Frontal cortex (tissue), 4 donors: ENCODE measurements at places on chromosomes 6 and 20. TPM values are rescaled to one million over a fixed set of nuclear protein-coding genes. Genes with fewer than 3 reads are reported as not detected.
A peak's percentile ranks its signal among the peaks of the same experiment; 100 is the strongest.

DNA sequence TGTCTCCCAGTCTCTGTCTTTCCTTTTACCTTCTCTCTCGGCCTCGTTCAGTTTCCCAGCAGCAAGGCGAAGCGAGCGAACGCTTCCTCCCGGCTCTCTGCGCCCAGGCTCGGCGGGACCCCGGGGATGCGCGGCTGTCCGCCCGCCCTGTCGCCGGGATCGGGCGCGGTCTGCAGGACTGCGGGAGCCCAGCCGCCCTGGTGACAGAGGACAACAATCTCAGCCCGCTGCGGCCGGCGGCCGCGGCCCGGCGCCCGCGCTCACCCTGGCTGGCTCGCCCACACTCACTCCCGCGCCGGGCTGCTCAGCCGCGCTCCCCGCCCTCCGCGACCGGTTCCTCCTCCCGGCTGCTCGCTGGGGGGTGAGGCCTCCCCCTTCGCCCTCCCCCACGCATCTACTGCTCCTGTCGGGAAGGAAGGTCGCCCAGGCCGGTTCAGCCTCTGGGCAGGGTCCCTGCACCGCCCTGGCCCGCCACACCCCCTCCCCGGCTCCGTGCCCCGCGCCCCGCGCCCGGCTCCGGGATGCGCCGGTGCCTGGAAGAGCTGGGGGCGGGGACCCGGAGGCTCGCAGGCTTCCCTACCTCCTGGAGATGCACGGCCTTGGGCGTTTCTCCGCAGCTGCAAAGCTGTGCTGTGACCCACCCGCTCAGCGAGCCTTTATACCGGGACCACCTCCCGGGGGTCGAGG is 410 bp downstream of the SYNE1 start:
- DNase-seq: peak; percentile 44

GRCh38 chr20:31943052-31943471 is 8.8 kb downstream of the PDRG1 start:
- no peak for DNase-seq

GRCh38 chr20:39289316-39289715 is 327.2 kb downstream of the DHX35 start:
- DNase-seq: no peak

DNA sequence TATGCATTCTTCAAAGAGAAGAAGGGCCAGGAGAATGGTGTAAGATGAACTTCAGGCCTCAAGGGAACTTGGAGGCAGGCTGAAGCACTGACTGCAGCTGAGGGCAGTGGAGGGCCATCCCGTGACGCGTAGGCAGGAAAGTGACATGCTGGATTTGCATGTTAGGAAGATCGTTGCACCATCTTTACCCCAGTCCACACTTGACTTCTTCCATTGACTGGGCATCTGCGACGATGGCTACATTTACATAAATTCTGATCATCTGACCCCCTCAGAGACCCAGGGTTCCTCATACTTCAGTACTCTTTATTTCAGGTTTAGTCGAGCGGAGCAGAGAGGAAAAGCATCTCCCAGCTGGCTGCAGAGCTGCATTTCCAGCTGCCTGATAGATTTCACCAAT is 180.2 kb downstream of the PTPRT start:
- no peak for DNase-seq

- DNase-seq: no peak
Observed at GRCh38 chr20:35421322-35421721, 9.5 kb upstream of the UQCC1 start.

DNA sequence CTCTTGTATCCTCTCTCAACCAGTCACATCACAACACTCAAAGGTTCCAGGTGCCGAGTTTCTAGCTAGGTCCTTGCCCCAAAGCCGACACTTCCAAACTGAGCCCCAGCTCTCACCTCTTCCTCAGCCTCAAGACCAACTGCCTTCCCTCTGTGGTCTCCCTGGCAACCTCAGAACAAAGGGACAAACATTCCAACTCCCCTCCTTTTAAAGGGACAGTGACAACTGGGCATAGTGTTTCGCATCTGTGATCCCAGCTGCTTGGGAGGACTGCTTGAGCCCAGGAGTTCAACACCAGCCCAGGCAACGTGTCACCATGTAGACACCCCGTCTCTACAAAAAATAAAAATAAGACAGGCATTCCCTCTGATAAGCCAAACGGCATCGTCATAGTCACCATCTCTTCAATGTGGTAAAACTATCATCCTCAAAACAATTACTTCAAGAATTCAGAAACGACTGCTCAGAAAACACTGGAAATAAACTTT is 11.3 kb downstream of the DIDO1 start:
- DNase-seq: peak; percentile 58

DNA sequence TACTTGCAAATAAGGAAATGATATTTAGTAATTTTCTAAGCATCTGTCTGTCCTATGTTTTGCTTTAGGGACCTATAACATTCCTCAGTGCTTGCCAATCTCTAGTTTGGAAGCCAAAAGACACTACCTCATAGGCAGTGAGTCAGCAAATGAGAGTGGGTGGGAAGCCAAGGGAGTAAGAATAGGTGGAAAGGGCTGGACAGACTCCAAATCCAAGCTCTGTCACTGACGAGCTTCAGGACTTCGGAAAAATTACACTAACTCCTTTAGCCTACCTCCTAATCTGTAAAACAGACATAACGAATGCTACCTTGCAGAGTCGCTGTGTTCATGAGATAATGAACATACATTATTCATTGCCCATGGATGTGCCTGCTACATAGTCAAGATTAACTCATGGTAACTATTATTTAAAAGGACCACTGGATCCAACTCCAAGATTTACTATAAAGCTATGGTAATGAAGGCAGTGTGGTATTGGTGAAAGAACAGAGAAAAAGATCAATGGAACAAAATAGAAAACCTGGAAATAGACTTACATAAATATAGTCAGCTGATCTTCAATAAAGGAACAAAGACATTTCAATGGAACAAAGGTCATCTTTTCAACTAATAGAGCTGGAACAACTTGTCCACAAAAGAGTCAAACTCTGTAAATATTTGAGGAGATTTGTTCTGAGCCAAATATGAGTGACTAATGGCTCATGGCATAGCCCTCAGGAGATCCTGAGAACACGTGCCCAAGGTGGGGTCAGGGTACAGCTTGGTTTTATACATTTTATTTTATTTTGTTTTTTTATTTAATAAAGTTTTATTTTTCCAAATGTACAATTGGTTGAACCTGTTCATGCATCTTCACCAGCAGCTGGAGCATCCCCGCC is 64.1 kb downstream of the FAM50B start:
- peak; percentile 59 for DNase-seq

The GPX5 gene
- total RNA-seq: not detected
